ENCODE measurements at places on chromosomes 4 and X.

DNA sequence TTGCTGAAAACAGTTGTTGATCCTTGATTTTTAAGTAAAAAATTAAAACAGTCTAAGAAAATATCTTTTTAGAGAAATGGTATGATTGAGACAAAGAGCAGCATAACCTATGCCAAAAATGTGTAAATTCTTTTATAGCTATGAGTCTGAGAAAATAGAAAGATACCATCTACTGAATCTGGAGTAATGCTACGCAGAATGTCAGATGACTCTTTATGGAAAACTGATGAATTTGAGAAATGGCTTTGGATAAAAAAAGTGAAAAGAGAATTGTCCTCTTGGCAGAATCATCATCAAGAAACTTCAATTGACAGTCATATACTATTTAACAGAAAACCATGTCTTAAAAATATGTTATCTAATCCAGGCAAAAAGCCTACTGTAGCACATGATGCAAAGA is 183.1 kb downstream of the FAT4 start:
- no peak for DNase-seq

GRCh38 chr4:163544407-163545038 is 50.0 kb downstream of the TMA16 start:
- DNase-seq, result peak; percentile 40

DNA sequence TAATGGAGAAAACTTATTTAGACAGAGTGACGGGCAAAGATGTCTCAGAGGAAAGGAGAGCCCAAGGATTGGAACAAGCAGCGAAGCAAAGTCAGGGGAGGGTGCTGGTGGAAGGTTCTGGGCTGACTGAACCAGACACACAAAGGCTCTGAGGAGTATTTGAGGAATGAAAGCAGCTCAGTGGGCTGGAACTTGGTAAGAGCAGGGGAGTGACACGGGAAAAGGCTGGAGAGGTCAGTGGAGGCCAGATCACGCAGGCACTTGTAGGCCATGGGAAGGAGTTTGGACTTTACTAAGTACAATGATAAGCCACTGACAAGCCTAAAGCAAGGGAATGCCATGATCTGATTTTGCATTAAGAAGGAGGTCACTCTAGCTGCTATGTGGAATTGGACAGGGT is 71.4 kb downstream of the TSC22D3 start:
- DNase-seq, result no peak

- no peak for DNase-seq
Observed at GRCh38 chr4:97317201-97317600, 826.1 kb downstream of the STPG2 start.
